Activated CD4-positive, alpha-beta T cell treated with anti-CD3 and anti-CD28 coated beads, Interleukin-2, amount 50 U/mL, for 1 hour (primary cell): ENCODE measurements at places on chromosomes 1 and 21.
A peak's percentile ranks its signal among the peaks of the same experiment; 100 is the strongest.

GRCh38 chr1:19758227-19758830 is 41.4 kb downstream of the TMCO4 start:
- no peak for DNase-seq

DNA sequence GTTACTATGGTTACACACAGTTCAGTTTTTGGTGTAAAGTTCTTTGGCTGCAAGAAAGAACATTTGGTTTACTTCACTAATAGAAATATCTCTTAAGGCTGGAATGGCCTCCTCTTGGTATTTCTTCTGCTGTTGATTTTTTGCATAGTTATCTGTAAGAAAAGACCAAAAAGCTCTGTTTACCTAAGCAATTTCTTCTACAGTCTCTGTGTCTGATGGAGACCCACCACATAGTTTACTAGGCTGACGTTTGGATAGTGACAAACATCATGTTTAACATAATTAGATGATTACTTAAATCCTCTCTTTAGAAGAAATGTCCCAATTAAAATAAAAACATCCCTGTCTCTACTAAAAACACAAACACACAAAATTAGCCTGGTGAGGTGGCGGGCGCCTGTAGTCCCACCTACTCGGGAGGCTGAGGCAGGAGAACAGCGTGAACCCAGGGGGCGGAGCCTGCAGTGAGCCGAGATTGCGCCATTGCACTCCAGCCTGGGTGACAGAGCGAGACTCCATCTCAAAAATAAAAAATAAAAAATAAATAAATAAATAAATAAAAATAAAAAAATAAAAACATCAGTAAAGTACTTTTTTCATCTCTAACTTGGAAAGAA is 7.2 kb downstream of the PIGP start:
- no peak for DNase-seq

DNA sequence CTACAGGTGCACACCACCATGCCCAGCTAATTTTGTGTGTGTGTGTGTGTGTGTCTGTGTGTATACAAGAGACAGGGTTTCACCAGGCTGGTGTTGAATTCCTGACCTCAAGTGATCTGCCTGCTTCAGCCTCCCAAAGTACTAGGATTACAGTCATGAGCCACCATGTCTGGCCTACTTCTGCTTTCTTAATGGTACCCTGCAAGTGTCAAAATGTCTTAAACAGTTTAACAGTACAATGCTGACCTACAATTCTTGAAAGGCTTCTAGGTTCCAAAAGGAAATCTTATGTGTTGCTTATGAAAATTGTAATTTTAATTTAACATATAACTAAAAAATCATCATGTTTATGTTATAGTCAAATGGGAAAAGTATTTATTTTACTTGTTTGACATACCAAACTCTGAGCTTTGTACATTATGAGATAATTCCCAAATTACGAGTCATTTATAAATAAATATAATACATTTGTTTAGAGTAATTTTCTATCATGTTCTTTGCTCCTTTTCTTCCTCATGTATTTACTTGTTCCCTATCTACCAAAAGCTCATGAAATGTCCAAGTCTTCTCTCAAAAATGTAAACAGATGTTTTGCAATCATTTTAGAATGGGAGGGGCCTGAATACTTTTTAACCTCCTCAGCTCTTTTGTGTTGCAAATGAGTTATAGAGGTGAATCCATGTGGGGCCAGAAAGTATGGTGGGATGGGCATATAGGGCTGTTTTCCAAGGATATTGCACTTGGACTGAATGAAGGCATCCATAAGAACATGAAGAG is 8.4 kb upstream of the VCAM1 start:
- DNase-seq = no peak

DNA sequence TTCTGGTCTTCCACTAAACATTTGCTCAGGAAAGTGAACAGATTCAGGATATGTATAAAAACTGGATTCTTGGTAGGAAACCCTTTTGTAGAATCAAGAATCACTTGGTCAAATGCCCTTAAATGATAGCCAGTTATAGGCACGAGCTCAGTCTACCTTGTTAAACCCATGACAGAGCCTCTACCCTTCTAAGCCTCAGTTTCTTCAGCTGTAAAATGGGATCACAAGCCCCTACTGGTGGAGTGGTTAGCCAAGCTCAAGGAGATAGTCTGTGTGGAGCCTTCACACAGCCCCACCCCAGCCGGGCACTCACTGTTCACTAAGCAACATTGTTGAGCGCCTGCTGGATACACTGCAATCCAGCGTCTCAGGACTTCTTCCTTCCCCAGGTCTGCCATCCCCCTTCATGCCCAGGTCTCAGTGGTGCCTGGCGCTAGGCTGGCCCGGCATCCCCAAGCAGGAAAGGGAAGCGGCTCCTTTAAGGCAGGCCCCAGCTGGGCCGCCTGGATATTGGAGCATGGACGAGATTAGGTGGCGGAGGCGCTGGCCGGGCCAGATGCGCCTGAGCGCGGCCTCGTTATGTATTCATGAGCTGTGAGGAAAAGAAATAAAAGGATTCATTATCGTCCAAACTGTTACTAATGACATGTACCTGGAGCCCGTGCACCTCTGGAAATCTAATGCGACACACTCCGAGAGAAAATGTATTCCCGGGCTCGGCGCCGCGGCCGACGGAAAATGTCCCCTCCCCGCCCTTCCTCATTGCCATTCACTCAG is 75.6 kb downstream of the TAS1R2 start:
- no peak for DNase-seq

GRCh38 chr1:101207891-101208290 is 28.9 kb upstream of the S1PR1 start:
- no peak for DNase-seq

- no peak for DNase-seq
Observed at GRCh38 chr1:165069829-165070228, 286.7 kb downstream of the LMX1A start.

GRCh38 chr1:78549891-78550290 is 59.1 kb downstream of the PTGFR start:
- DNase-seq = no peak

- DNase-seq = no peak
Observed at GRCh38 chr1:25430967-25431881, 527 bp downstream of the MACO1 start.

DNA sequence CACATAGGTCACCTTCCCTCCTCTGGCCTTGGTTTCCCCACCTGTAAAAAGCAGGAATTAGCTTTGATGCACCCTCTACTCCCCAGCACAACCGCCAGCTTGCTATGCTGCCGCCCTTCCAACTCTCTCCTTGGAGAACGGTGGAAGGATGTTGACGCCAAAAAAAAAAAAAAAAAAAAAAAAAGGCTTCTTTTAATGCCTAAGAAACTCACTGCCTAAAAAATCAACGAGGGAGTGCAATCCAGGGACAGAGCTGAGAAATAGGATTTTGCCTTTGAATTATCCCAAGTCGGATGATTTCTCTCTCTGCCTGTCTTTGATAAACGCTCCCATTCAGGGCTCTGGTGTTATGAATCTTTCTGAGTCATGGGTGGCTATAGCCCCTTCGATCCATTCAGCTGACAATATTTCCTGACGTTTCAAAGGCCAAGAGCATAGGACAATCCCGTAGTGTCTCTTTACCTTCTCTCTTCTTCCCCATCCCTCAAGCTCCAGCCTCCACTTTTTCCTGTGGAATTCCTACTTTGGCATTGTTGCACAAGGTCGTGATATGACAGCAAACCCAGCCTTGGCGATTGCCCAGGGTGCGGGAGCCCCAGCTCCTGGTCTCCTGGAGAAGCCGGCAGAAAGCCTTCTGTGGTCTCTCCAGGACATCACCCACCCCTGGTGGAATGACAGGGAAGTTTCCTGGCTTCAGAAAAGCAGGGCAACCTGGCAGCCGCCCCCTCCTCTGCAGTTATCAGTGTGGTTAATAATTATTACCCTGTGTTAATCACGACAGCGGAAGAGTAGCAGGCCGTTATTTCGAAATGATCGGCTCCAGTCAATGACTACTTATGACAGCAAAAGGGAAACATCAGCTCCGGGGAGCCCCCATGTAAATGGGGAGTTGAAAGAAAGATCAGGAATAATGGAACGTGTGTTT is 8.0 kb upstream of the PLXNA2 start:
- DNase-seq = no peak

GRCh38 chr1:112937495-112937894 is 18.5 kb downstream of the SLC16A1 start:
- DNase-seq = no peak

DNA sequence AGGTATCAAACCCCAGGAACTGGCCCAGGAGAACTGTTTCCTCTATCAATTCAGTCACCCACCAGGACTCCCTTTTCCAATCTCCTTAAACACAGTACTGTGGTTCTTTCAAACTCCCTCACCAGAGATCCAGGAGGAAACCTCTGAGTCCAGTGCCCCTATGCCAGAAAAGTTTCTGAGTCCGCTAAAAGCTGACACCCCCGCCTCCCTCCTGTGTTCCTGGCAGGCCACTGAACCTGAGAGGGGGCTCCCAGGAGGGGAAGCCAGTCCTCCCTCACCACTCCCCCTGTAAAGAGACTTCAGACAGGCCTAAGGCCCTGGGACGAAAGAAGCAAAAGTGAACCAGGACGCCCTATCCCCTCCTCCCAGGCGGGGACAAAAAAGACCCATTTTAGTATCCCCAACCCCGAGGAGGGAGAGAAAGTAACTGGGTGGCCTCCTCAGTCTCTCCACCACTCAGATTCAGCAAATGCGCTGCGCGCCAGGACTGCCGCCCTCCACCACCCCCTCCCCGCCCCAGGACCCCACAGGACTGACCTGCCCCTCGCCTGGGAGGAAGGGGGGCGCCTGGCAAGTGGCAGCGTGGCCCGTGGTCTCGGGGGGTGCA is 624 bp downstream of the SLC41A1 start:
- DNase-seq = no peak

DNA sequence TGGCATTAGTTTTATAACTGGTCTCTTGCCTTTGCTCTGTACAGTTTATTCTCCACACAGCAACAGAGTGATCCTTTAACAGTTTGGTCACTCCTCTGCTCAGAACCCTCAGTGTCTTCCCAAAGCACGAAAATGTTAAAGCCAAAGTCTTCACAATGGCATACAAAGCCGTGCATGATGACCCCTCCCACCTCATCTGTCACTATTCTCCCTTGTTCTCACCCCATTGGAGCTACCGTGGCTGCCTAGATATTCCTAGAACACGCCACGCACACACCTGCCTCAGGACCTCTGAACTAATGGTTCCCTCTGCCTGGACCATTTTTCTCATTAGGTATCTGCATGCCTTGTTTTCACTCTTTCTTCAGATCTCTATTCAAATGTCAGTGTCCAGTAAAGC is 8.6 kb upstream of the SEMA4A start:
- DNase-seq = no peak

DNA sequence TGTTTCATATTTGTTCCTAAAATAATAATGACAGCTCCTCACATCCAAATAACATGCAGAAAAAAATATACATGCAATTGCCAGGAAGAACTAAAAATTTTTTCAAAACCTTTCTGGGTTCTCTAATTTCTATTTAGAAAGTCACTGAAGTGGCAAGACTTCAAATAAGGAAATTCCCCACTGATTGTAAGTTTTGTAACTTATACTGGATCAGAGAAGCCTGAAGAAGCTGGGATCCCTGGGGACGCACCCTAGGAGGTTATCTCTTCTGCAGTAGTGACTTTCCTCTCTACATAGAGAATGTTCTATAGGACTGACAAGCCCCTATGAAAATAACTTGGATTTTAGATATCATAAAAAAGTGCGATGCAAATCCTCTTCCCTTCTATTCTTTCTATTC is 182.6 kb downstream of the MRPL39 start:
- no peak for DNase-seq

- DNase-seq = peak; percentile 64
Observed at GRCh38 chr1:21324368-21325141, 34.3 kb upstream of the ECE1 start.

DNA sequence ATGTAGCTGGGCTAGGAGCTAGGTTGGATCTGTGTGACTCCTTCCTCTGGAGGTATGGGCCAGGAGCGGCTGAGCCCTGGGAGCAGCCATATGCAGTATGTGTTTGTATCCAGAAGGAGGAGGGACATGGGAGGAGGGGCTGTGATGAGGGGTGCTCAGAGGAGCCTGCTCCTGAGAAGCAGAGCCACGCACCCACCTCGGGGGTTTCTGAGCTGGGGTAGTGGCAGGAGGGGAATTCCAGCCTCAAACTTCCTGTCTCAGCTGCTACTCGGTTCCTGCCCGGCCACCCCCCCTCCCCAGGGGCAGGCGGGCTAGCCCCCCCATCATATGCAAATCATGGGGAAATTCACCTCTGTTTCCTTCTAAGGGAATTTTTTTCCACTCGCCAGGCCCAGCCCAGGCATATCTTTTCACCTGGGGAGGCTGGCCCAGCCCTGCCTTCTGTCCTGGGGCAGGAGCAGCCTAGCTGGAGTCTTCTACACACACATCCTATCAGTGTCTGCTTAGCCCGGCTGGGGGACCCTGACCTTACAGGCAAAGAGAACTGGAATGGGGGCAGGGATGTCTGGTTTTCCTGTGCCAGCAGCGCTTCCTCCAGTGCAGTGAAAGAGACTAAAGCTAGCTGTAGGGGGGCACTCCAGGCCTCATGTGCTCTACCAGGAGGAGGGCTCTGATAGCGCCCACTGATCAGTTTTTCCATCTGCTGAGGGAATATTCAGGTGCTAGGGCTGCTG is 3.0 kb downstream of the ZC3H12A start:
- DNase-seq = peak; percentile 79

DNA sequence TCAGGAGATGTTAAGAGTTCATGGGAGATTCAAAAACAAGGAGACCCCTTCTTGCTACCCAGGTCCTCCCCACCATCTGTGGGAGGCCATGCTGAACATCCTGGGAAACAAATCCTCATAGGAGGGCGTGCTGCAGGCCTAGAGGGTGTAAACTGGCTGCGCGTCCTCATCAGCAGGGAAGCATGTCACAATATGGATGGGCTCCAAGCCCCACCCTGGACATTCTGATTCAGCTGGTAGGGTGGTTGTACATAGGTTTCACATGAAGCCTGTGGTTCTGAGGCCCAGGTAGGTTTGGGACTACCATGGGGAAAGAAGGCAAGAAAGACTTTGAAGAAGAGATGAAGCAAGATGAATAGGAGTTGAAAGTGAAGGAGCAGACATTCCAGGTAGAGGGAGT is 44.6 kb upstream of the IFNLR1 start:
- DNase-seq = no peak

DNA sequence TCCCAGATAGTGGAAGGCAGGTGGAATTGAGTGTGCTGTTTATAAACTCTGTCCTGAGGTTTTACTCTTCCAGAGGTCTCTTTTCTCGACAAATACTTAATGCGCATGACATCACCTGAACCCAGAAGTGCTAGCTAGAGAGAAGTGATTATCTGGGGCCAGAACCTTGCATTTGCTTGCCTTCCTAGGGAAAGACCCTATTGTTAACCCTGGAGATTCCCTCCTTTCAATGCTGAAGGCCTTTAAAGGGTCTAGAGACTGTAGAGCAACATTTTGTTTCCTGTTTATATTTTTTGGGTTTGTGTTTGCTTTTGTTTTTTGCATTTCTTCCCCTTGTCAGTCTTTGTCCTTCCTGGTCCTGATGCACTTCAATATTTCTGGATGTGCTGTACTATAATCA is 36.2 kb downstream of the ATP2B4 start:
- no peak for DNase-seq

DNA sequence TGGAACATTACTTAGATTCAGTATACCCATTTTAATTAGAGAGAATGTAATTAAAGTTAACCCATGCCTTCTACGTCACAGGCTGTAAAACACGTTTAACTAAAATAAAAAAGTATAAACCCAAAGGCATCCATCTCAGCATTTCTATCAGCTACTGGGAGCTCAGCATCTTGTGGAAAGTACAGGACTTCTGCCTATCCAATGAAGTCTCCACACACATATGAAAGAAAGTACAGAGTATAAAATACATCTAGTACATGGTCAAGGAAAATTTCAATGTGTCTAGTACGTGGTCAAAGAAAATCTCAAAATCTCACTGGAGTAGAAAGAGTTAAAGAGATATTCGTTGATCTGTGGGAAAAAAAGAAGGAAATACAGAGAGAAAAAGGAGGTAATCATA is 141.4 kb upstream of the ZNHIT6 start:
- no peak for DNase-seq
